ENCODE measurements at places on chromosomes 7 and 10. TPM values are rescaled to one million over a fixed set of nuclear protein-coding genes. Genes with fewer than 3 reads are reported as not detected.
A peak's percentile ranks its signal among the peaks of the same experiment; 100 is the strongest.

DNA sequence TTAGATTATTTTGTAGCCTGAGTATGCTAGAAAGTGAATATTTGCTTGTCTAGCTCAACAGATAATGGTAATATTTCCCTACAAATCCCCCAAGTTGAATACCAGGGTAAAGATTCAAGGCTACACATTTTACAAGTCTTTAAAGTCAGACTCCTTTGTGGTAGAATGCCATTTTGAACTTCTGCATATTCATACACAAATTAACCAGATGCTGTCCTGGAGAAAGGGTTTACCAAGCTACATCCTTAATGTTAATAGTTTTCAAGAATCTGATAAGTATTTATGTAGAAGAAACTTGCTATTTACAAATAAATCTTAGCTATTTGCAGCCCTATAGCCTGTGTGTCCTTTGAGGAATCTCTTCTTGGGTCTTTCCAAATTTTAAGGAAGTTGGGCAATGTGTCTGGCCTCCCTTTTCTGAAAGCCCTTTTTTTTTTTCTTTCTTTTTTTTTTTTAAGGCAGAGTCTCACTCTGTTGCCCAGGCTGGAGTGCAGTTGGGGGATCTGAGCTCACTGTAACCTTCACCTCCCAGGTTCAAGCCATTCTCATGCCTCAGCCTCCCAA, 82.6 kb downstream of the CPEB3 start:
- no peak for DNase-seq

DNA sequence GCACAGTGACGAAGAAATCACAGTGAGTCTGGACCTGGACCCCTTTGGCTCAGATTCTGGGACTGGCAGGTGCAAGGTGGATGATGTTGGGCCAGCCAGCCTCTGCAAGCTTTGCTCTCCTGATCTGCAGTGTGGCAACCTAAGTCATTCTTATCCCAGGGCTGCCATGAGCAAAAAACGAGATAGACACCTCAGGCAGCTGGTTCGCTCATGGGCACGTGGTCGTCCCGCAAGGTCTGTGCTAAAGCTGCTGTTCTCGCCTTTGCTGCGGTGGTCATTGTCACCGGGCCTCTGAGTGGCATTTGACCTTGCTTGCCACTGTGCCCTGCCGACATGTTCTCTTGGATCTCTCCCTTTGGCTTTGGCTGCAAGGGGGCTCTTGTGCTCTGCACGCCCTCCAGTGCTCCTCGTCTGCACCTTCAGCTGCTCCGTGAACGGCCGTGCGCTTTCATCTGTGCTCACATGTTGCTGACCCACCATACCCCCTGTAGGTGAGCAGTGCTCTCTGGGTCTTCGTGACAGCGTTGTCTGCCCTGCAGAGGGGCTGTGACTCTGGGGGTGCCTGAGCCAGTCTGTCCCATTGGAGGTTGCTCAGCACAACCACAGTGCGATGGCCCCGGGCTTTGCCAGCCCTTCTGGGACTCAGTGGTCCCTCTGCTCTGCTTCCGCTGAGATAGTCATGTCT, 317.0 kb downstream of the GLRX3 start:
- no peak for DNase-seq

GRCh38 chr10:77636967-77637531, 559 bp downstream of the KCNMA1 start:
- DNase-seq = peak; percentile 24

- DNase-seq = no peak
Measured at GRCh38 chr10:29132551-29133111, 156.2 kb upstream of the LYZL1 start.

- DNase-seq = peak; percentile 63
Measured at GRCh38 chr10:19816411-19817230, at the start of gene PLXDC2. PLXDC2 (plus strand) TSS chr10:19816432.

DNA sequence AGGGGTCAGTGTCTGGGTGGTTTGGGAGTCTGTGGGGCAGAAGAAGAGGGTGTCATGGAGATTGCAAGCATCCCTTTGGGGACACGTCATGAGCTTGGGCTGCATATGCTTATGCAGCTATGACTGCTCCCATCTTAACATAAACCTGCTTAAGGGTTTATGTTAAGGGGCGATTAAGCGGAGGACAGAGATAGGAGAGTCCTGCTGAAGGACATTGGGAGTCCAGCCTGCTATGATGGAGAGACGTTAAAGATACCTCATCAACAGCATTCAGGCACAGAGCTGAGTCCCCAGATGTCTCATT, 76.8 kb upstream of the AKR1E2 start:
- no peak for DNase-seq

DNA sequence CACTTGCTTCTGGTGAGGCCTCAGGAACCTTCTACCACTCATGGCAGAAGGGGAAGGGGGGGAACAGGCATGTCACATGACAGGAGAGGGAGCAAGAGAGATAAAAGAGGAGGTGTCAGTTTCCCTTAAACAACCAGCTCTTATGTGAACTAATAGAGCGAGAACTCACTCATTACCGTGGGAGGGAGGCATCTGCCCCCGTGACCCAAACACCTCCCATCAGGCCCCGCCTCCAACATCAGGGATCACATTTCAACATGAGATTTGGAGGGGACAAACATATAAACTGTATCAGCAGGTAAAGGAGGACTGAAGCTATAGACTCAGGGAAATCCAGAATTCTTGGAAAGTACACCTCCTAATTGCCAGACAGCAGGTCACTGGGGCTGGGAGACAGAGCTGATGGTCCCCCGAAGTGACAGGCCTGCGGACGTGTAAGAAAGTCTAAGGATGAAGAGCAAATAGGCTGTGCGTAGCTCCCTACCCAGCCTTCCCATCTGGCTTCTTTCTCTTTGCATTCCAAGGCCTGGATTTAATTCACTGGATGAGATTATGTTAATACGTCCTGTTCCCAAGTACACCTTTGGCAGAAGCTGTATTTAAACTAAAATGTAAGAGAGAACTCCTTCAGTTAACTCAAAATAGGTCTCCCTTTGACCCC, 186.7 kb upstream of the LYZL2 start:
- peak; percentile 75 for DNase-seq

DNA sequence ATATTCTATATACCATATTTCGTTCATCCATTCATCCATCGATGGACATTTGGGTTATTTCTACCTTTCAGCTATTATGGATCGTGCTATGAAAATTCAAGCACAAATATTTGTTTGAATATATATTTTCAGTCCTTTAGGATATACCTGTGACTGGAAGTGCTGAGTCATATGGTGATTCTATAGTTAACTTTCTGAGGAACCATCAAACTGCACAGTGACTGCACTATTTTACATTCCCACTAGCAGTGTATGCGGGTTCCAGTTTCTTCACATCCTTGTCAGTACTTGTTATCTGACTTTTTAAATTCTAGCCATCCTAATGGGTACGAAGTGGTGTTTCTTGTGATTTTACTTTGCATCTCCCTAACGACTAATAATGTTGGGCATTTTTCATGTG, 104.0 kb downstream of the MAPK8 start:
- DNase-seq = no peak

- no peak for DNase-seq
Measured at GRCh38 chr10:69407621-69408301, 9.0 kb downstream of the TACR2 start.

- no peak for DNase-seq
Measured at GRCh38 chr7:41967156-41967555, 264.3 kb upstream of the INHBA start.

DNA sequence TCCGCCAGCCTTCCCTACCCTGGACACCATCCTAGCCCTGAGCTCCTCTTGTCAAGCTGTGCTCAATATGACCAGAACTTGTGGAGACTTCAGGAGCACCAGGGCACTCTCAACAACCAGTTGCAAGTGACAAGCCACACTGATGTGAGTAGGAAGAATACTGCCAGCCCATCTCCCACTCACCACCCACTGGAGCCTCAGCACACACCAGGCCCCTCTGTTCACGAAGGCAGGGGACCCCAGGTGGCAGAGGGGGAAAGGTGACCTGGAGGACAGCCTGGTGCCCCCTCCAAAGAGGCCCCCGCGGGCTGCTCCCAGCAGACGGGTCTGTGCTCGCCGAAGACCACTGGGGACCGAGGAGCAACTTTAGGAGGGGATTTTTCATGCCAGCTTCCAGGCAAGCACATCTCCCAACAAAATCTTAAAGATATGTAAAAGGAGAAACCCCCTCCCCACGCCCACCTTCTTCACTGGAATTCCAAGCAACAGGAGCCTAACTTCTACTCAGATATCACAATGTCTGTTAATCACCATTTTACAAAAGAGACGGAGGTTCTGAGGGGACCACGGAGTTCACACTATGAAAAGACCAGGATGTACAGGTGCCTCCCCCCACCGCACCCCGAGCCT, 1.0 kb downstream of the MMD2 start:
- DNase-seq = no peak

- no peak for DNase-seq
Measured at GRCh38 chr7:120547605-120548004, 274.6 kb downstream of the KCND2 start.

DNA sequence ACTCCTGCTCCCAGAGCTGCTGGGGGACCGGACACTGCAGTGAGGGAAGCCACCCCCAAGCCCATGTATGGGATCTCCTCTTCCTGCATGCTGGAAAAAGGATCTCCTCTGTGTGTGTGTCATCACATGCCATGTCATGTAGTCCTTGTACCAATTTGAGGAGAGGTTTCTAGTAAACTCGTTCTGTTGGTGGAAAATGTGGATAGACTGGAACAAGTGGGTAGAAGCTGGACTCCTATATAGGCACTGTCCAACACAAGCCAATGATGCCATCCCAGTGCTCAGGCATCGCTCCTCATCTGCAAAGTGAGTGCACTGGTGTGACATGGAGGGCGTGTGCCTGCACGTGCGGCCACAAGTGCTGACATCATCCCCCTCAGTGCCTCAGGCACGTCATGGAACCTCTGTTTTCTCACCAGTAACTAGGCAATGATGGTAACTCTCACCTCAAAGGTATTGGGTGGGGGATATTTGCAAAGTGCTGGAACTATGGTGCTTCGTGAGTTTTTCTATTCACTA, 19.3 kb downstream of the MYO1G start:
- peak; percentile 46 for DNase-seq

- peak; percentile 79 for DNase-seq
Measured at GRCh38 chr10:24642921-24643678, 80.6 kb downstream of the ARHGAP21 start.

DNA sequence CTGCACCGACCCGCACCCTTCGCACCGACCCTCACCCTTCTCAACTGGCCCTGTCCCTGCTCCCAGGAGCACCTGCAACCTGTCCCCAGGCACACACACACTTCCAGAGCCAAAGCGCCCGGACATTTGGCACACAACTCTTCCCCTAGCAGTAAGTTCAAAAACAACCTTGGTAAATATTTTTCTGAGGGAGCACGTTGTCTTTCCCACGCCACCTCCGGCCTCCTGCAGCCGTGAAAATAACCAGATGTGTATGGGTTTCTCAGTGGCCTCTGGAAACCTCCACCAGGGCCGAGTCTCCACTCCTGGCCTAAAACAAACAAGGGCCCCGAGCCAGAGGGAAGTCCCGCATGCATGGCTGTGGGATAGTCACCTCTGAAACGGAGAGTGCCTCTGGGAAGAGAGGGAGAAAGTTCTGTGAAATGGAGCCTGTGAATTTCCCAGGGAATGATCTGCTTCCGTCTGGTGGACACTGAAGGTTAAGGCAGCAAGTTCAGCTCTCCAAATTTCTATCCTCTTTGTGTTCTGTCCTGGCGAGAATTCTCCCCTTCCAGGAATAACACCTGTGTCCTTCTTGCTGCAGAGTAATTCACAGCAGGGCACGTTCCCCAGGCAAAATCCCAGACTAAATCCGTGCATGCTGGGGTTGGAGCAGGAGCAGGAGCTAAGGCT, 15.8 kb downstream of the PODXL start:
- peak; percentile 76 for DNase-seq

- DNase-seq = no peak
Measured at GRCh38 chr10:131818510-131819234, 82.1 kb upstream of the PPP2R2D start.

DNA sequence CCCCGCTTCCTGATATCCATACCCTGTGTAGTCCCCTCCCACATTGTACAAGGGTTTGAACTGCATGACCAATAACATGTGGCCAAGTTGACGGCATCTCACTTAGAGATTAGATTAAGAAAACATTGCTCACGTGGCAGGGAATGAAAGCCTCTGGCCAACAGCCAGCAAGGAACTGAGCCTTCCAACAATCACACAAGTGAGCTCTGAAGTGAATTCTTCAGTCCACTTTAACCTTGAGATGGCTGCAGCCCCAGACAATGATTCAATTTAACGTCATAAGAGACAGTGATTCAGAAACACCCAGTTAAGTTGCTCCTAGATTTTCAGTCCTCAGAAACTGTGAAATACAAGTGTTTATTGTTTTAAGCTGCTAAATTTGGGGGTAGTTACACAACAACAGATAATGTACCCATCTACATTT, 165.9 kb upstream of the PLXNA4 start:
- DNase-seq = peak; percentile 43

DNA sequence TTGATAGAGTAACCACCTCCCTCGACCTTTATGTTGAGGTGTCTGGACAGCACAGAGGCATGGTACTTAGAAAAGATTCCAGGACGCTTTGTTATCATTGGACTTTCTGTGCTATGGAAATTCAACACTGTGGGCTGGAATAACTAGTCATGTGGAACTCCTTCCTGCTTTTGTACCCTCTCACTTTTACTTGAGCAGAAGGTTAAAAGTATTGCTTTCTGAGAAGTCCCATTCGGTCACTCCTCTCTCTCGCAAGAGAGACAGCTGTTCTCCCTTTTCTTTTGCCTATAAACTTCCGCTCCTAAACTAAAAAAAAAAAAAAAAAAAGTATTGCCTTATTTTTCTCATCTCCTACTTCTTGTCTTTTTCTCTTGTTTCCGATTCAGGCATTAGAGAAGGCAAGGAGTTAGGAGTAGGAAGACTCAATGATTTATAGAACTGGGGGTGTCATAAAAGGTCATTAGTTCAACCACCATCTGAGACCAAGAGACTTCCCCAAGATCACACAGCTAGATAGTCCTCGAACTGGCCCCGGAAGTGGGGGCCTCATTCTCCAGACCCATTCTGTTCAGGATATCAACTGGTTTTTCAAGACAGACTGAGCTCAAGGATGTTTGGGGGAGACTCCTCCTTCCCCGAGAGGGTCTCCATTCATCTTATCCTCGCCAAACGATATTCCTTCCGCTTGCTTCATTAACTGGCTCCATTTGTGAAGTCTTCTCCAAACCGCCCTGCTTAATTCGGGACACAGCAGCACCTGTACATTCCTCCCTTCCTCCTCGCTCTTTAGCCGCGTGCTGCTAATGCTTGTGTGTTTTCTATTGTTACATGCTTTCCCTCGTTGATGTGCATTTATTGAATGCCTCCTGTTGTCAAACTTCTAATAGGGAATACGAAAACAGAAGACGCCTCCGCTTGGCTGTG, 995 bp upstream of the INPP5F start:
- peak; percentile 53 for DNase-seq

DNA sequence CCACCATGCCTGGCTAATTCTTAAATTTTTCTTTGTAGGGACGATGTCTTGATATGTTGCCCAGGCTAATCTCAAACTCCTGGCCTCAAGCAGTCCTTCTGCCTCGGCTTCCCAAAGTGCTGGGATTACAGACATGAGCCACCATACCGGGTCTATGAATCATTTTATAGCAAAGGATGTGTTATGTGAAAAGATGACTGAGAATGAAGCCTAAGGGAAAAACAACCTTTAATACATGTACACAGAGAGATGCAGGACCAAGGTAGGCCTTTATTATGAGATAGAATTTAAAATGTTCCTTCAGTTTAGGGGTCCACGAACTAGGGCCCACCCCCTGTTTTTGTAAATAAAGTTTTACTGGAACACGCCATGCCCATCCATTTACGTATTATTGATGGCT, 41.0 kb downstream of the UBE2H start:
- DNase-seq = no peak

Gene HOXA11
- not detected for total RNA-seq

Gene RBAK
- 23.0 TPM for total RNA-seq

Gene TACR2
- not detected for total RNA-seq

Gene GNGT1
- total RNA-seq = not detected

Gene TFPI2
- 2.6 TPM for total RNA-seq

Gene ATOH7
- 0.82 TPM for total RNA-seq

Gene PPP1R17
- not detected for total RNA-seq

Gene PILRA
- total RNA-seq = 1.1 TPM

Gene KDM7A
- 17.4 TPM for total RNA-seq

Measured in tongue (tissue), 3 donors.